ENCODE measurements at places on chromosomes 5 and 9.
A peak's percentile ranks its signal among the peaks of the same experiment; 100 is the strongest.

DNA sequence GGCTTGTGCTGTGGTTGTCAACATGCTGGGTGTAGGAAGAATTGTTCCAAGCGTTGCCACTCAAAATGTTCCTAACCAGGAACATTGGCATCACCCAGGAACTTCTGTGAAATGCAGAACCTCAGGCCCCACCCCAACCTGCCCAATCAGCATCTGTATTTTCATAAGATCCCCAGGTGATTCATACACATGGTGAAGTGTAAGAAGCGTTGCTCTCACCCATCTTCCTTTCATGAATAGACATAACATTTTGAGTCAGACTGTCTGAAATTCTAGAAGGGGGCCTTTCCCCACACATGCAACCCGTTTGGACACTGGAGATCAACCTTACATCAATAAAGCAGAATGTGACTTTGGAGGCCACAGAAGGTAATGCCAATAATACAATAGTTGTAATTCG is 9.3 kb upstream of the AFAP1L1 start:
- DNase-seq: no peak

GRCh38 chr9:125323615-125324014 is 62.0 kb downstream of the GAPVD1 start:
- peak; percentile 41 for DNase-seq

GRCh38 chr5:91177085-91177484 is 206.0 kb downstream of the ARRDC3 start:
- no peak for DNase-seq

DNA sequence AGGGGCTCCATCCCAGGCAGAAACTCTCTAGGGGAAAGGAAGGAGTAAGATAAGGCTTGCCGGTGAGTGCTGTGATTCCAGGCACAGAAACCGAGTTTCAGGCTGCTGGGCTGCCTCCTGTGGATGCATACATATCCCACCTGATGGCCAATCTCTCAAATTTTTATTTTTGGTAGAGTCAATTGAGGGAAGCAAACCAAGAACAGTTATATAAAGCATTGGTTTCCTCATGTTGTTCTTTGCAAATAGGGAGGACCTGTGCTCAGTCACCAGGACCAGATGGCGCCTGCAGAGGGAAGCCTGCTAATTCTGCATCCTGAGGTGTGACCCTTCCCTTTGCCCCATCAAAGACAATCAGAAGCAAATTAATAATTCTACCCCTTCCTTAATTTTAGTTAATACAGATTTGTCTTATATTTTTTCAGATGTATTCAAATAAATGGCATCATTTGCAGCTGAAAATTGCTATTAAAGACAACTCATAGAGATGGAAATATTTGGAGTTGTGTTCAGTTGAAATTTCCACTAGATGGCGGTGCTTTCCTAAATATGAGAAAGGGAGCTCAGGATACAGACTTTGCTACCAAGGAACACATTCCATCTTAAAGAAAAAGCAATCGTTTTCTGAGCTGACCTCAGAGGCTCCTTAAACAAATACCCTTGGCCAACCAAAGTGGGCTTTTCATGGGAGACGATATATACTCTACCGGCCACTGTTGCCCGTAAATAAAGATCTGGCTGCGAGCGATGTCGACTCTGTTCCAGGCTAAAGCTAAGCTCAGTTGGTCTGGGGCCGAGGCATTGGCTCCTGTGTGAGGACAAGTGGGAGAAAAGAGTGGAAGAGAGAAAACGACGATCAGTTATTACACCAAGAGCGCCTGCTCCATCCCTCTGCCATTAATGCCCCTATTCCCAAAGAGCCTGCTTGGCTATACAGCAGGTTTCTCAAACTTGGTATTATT is 225.7 kb upstream of the KLF9 start:
- peak; percentile 26 for DNase-seq

DNA sequence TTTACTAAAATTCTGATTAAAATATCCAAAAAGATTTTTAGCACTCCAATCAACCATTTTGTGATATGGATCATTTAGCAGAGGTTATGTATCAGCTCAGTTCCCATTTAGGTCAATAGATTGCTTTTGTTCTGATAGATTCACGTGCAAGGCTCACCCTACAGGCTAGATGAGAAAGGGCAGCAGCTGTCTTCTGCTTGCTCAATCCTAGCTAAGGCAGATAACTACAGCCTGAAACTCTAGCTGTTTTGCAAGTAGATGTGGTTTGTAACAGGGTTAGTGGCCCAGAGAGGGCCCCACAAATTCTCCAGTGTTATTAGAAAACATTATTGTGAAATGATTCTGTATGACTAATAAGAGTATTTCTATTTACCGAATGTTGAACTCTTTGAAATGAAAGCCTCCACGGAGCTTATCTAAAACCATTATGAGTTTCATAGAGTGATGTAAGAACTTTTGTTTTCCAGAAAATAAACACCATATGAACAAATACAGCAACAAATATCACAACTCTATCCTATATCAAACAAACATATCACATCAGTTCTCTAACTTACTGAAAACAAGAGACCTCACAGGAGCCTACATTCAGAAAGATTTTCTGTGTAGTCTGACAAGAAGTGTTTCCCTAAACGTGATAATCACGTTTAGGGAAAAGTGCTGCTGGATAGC is 841.9 kb upstream of the ACO1 start:
- peak; percentile 29 for DNase-seq

DNA sequence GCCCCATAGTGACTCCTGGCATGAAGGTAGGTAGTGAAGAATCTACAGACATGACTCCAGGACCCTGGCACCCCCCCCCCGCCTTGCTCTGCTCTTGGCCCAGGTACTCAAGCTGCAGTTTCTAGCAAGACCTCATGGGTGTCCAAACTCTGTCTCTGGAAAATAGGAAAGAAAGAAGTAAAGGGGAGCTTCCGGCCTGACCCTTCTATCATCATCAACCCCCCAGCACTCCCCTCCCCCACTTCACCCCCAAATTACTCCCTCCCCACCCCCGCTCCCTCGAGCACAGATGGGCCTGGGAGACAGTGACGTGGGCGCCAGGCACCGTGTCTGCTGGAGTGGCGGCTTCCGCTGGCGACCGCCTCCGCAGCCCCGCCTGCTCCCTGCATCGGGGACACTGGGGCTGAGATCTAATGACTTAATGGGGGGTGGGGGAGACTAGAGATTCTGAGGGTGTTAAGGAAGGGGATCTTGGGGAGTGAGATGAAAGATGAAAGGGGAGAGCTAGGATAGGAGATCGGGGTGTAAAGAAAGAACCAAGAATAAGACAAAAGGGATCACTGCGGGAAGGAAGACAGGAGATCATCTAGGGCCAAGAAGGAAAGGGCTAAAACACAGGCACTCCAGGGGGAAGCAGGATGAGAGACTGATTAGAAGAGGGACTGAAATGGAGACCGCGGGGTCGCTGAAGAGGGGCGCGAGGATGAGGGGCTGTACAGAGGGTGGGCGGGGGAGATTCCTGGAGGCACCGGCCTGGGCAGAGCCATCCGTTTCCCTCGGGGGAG is 1.1 kb upstream of the DNAJB5 start:
- no peak for DNase-seq

DNA sequence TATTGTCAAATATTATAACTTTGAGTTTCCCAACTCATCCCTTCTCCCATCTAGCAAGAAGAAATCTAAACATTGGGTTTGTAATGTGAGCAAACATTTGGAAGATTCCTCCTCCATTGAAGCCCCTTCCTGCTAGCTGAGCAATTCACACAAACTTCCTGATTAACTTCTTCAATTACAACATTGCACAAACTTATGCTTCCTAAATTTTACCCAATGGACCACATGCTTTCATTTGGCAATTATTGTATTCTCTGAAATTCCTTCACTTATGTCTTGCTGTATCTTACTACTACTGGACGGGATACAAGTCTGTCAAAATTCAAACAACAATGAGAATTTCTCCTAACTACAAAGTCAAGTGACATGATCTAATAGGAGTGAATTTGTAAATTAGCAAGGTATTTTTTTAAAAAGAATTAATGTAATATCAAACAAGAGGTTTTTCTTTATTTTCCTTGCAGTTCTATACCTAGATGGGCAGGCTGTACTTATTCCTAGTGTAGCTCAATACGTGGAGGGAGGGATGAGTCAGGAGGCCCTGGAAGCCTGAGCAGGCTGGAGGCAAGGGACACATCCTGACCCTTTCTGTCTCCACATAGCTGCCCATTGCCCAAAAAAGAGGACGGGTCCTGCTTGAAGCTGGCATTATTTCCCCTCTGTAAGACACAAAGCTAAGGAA is 11.8 kb upstream of the IFNW1 start:
- DNase-seq: peak; percentile 4

DNA sequence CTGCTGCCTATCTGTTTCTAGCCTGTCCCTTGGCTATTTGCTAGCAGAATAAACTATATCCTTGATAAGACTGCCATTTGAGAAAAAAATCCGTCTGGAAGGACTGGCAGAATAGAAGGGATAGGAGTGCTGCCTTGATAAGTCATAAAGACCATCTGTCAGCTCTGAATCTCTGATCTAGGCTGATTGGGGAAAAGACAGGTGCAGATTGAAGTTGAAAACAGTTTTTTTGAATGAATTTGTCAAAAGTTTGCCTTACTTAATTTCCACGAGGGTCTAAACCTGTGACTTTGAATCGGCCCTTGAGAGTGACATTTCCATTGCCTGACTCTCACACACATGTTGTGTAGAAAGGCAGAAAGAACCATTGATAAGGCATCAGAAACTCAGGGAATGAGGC is 218.6 kb downstream of the MAN2A1 start:
- DNase-seq: no peak

DNA sequence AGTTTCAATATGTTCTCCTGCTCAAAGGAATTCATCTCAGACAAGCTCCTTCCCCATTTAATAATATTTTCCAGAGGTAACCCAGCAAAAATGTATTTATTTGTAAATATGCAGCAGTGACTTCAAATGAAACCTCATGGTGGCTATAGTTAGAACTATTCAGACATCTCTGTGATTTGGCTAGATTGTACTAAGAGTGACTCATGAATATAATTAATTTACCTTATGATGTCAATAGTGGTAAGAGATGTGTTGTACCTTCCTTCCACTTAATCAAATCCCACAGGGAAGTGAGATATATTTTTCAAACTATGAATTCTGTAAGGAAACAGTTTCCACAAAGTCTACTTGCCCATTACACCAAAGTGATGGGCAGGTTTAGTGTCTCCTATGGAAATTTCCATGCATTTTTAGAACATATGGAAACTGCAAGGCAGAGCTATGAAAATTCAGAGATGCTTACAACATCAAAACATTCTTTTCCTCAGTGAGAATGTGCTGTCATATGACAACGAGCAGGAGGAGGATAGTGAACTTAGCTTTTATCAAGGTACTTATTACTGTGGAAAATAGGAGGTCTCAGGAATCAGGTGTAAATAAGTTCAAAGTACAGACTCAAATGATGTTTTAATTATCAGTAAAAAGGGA is 34.0 kb upstream of the SPDL1 start:
- peak; percentile 53 for DNase-seq

Measured in astrocyte (in vitro differentiated cells and primary cell).